ENCODE measurements at places on chromosomes 4 and X.
A peak's percentile ranks its signal among the peaks of the same experiment; 100 is the strongest.

DNA sequence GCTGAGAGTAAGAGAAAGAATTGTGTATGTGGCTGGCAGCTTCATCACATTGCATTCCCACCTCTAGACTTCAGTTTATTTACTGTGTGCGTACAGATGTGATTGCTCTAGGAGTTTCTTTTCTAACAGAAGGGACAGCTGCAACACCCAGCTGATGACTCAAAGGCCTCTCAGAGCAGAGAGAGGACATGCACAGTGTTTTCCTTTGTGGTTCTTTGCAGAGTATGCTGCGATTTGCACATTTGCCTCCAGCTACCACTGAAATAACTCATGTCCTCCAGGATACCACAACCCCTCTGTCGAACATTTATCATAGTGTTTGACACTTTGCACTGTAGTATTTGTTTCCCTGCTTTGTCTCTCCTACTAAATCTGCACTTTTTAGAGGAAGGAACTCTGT lies 294.1 kb downstream of the STIM2 start:
- DNase-seq: no peak

- DNase-seq: no peak
Observed at GRCh38 chrX:43456063-43456462, 200.0 kb upstream of the MAOA start.

DNA sequence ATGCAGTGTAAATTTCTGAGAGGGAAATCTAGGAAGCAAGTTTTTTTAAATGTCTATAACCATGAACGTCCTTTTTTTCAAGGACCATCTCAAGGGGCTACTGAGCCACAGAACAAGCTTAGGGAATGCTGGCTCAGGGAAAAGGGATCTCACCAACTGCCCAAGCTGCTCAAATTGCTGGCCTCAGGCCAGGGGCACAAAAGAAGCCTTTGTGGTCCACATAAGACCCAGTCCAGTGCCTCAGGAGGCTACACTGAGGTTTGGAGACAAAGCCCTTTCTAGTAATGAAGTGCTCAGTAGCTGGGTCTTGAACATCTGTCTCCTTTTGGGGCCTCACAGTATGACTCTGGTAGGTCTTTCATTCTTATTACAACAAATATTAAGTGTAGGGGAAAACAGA lies 305.5 kb downstream of the RAB28 start:
- no peak for DNase-seq

- no peak for DNase-seq
Observed at GRCh38 chr4:23733476-23733875, 156.4 kb downstream of the PPARGC1A start.

GRCh38 chr4:89906777-89907521 lies 12.3 kb downstream of the MMRN1 start:
- no peak for DNase-seq

GRCh38 chr4:168931215-168931650 lies 78.8 kb downstream of the CBR4 start:
- no peak for DNase-seq

- DNase-seq: no peak
Observed at GRCh38 chrX:110321670-110322069, 3.8 kb upstream of the AMMECR1 start.

DNA sequence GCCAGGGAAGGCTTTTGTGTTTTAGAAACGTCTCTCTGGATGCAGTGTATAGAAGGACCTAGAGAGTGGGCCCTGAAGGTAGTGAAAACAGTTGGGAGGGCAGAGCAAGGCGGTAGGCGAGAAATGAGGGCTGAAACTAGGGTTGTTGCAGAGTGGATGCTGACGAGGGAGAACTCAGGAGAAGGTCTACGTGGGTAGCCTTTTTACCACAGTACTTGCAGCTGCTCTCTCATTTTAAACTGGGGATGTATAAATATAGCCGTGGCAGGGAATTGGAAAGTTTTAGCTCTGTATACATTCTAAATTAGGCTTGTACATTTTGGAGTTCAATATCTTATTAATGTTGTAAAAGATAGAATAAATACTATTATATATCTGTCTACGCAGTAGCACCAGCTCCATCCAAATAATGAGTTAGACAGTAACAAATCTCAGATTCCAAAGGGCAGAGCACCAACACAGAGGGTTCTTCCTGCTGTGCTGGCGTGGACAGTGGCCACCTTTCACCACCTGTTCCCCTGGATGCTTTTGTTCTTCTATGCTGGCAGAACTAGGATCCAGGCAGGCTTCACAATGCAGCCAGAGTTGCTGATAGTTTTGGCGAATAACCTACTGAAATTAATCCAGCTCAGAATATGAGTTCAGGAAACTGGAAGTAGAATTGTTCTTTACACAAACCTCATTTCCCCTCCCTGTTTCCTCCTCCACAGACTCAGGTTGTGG lies 31.7 kb downstream of the CCNG2 start:
- DNase-seq: no peak

DNA sequence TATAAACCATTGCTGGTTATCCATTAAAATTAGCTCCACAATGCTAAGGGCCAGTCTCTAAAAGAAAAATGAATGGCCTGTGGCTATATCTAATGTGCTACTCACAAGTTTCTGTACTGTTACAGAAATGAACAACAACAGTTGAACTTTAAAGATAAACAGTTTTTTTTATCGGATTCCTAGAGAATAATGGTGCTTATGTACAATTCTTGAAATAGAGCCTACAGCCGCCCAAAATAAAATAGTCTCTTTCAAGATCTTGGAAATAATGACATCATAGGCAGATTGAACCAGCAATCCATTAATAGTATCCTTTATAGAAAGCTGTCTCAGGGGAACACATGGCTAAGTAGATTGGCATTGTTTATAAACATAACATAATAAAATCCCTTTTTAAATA lies 23.4 kb downstream of the PAK3 start:
- no peak for DNase-seq

- DNase-seq: no peak
Observed at GRCh38 chr4:154506253-154506652, 14.7 kb upstream of the DCHS2 start.

GRCh38 chrX:75366861-75367260 lies 93.0 kb downstream of the UPRT start:
- DNase-seq: no peak

- no peak for DNase-seq
Observed at GRCh38 chr4:110208419-110208818, 10.0 kb upstream of the ELOVL6 start.

DNA sequence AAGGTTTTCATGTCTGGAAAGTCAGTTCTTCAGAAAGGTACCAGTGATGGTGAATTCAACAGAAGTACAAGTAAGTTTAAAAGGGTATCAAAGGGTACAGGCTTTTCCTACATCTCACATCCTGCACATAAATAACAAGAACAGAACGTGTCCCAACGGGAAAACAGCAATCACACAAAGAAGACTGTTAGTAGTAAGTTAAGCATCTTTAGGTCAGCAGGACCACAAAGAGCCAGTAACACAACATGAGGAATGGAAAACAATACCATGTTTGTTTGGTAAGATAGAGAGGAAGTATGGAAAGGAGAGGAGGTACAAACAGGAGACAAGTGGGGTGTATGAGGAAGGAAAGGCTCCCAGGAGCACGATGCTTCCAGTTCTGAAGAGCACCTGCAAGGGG lies 43.2 kb downstream of the SAT1 start:
- DNase-seq: no peak

GRCh38 chrX:39731330-39731667 lies 366.5 kb downstream of the BCOR start:
- no peak for DNase-seq

DNA sequence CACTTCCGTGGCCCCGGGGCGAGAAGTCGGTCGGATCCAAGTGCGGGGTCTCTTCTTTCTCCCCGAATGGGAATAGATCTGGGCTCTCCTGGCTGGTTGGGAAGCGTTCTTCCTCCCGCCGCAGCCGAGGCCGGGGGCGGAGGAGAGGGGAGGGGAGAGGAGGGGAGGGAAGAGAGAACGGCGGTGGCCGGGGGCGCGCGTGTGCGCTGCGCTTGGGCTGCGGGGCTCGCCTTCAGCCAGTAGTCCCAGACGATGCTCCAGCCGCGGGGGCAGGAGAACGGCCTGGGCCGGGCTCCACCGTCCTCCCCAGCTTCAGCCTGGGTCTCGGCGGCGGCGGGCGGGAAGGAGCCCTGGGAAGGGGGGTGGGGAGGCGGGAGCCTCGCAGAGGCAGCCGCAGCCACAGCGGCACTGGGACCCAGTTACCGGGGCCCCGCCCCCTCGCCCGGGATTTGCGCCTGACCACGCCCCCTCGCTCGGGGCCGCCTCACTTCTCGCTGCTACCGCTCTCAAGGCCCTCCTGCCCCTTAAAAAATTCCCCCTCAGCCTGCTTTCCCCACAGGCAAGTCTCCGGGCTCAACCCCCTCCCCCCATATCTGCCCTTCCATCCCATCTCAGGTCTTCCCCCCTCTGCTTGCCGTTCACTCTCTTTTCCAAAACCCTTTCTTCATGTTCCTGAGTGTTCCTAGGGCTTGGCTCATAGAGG lies at the start of gene FGD1:
Gene FGD1 (minus strand): TSS at position 421 of the 703 bp plus-strand sequence. CDS start 802 bp downstream, outside the sequence.
- DNase-seq: peak; percentile 23

DNA sequence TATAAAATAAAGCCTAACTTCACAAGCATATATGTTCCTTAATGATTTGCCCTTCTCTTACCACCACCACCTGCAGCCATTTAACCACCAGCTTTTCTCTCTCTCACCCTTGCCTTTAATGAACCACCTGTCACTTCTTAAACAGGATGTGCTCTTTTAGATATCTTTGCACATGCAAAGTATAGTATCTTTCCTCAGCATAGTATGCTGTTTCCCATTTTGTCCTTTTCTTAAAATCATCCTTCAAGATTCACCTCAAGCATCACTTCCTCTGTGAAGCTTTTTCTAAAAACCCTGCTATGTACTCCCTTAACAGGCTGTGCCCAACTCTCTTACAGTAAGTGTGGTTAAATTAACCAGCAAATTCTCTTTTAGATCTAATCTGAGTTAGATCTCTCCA lies 8.2 kb upstream of the CNOT6L start:
- no peak for DNase-seq

- no peak for DNase-seq
Observed at GRCh38 chrX:72041871-72042851, 89.6 kb downstream of the RTL5 start.

DNA sequence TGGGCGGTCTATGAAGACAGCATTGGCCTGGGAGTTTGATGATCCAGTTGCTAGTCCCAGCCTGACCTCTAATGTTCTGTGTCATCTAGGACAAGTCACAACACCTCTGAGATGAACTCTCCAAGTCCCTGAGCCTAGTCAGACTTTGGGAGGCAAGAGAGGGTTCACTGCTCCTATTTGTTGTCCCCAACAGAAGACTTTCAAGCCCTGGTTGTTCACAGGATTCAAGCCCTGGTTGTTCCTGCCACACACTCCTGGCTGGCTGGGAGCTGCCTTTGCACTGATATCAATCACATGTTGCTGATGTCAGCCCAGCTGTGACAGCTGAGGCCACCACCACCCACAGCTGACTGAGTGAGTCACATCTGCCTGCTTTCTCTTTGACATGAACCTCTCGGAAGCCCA lies 253.2 kb upstream of the RASGEF1B start:
- DNase-seq: peak; percentile 95

DNA sequence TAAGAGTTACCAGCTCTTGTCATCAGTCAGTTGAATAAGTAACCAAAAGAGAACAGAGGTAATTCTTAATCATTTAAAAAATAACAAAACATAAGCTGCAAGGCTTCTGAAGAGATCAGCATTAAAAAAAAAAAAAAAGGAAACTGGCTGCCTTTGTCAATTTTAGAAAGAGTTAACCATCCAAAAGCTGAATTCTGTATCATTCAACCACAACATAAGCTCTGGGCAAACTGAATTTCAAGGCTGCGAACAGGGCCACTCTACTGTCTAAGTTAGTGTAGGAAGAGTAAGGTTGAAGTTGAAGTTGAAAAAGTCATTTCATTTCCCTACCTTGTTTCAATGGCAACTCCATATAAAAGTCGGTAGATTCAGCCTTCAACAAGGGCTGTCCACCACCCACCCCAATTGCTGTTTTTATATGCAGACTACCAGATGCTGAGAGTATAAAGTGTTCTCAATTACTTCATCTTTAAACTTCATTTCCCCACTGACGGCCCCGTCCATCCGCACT lies 1.1 kb upstream of the LIN54 start:
- peak; percentile 38 for DNase-seq

DNA sequence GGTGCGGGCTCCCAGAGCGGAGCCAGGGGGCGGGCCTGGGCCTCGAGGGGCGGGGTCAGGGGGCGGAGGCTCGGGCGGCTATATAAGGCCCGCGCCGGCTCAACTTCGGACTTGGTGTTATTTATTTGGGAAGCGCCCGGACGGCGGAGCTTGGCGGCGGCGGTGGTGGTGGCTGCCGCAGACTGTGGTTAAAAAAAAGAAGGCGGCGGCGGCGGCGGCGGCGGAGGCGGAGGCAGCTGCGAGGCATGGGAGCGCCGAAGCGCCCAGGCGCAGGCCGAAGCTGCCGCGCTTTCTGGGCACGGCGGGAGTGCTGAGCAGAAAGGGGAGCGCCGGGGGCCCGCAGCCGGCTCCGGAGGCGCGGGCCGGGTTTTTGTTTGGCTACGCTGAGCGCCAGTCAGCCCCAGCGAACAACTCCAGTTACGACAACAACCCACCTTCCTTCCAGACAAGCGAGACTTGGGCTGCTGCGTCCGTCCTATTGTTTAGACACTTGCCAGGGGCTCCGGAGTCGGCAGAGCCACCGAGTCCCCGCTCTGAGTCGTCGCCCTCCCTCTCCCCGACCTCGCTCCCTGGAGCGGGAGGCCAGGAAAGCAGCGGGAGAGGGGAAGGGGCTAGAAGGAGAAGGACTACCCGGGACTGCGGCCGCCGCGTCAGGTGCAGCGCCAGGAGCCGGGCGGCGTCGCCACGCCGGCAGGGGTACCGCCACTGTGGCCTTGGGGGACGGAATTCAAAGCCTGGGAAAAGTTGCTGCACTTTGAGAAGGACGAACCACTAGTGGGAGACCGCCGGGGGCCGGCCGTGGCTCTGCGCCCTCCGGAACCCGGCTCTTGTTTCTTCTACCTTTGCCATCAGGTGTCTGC lies at the start of gene SLIT2:
Gene SLIT2 (plus strand): TSS at position 110 of the 860 bp plus-strand sequence. CDS start 1,911 bp downstream, outside the sequence.
- DNase-seq: peak; percentile 24

GRCh38 chr4:108611365-108611764 lies 9.0 kb upstream of the RPL34 start:
- DNase-seq: no peak
